CMK (cell line): ENCODE measurements at places on chromosomes 2 and 18.

GRCh38 chr2:44777537-44777936 is 164.0 kb upstream of the SIX3 start:
- DNase-seq = no peak

- no peak for DNase-seq
These were observed 50.8 kb upstream of the PEX13 start for GRCh38 chr2:60966507-60967405.

GRCh38 chr2:191889931-191890330 is 43.0 kb upstream of the CAVIN2 start:
- DNase-seq = no peak

DNA sequence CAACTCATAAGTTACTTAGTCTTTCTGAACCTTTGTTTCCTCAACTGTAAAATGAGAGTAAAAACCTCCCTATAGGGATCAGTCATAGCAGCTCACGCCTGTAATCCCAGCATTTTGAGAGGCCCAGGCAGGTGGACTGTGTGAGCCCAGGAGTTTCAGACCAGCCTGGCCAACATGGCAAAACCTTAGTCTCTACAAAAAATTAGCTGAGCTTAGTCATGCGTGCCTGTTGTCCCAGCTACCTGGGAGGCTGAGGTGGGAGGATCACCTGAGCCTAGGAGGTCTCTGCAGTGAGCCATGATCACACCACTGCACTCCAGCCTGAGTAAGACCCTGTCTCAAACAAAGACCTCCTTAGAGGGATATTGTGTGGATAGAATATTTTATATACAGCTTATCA is 2.3 kb downstream of the GPR155 start:
- DNase-seq = no peak

DNA sequence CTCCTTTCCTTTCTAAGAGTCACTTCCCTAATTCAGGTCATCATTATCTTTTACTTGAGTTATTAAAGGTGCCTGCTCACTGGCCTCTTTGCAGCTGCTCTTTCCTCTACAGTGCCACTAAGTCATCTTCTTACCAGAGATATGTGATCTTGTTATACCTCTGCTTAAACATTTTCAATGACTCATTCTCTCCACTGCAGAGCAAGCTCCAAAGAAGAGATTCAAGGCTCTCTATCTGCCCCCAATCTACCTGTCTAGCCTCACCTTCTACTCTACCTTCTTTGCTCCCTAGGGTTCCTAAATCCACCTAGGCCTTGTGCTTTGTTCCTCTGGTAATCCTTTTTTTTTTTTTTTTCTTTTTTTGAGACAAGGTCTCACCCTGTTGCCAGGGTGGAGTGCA is 3.1 kb downstream of the ARHGEF33 start:
- DNase-seq = no peak

DNA sequence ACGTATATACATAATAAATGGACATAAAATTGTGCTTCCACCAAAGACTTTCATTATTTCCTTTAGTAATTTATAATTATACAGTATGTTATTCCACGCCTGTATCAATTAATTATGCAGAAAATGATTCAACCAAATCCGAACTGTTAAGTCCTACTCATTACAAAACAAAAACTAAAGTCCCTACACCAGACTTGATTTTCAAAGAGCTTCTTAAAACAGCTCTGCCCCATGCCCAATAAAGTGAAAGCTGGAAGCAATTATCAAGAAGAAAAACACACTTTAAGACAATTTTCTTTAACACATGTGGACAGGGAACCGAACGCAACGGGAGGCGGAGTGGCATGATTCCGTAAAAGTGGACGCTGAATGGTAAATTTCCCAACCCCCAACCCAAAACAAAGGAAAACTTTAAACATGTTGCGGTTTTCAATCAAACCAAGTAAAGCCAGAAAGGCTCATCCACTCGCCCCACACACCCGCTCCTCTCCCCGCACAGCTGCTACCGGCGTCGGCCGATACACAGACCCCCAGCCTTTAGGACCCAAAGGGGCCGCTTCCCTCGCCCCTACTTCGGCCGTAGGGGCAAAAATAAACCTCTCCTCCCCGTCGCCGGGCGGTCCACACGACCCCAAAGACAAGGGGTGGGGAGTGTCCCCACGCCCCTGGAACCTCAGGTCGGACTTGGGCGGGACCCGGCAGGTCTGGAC is 705 bp downstream of the YES1 start:
- no peak for DNase-seq
